ENCODE measurements at places on chromosomes 7 and 10. TPM values are rescaled to one million over a fixed set of nuclear protein-coding genes. Genes with fewer than 3 reads are reported as not detected.

The GRM8 gene
- not detected for total RNA-seq

The ATOH7 gene
- total RNA-seq = not detected

The FAM13C gene
- total RNA-seq = 7.5 TPM

- DNase-seq = no peak
Observed at GRCh38 chr10:6250745-6251144, 48.0 kb downstream of the PFKFB3 start.
